ENCODE measurements at places on chromosomes 6 and 20.
A peak's percentile ranks its signal among the peaks of the same experiment; 100 is the strongest.

DNA sequence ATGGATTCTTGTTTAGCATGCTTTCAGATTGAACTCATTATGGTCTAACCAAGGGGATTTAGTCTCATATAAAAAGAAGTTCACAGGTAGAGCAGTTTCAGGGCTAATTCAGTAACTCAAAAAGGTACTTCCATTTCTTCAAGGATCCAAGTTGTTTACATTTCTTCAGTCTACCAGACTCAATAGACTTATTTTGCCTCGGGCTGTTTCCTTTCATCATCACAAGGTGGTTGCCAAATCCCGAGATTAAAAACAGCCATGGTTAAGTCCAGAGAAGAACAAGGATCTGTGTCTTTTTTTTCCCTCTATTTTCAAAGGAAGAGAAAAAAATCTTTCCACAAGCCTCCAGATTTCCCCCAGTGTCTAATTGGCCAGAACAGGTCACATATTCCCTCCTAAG is 69.8 kb upstream of the SNX9 start:
- DNase-seq, result no peak

DNA sequence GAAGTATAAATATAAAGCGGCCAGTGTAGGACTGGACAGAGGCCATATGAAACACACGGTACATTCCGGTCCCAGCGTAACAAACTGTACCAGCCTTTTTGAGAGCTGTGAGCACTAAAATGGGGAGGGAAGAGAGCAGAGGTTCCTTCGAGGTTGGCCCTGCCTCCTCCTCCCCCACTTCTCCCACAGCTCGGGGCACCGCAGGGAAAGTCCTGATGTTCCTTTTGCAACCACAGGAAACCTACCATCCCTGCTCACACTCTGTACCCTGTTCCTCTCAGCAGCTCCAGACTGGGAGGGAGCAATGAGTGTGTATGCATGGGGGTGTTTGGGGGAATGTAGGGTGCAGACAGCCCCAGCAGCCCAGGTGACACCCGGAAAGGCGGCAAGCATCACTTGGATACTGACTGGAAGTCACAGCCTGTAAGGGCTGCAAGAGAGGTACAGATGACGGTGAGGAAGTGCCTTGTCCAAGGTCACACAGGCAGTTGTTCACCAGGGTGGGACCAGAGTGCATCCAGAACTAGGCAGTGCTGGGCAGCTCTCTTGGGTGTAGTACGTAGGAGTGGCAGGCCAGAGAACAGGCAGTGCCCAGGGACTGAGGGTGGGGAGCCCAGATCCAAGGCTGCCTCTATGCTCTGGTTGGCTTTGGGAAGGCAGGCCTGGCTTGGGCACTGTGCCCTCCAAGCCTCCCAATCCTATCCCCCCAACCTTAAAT is 11.0 kb upstream of the ARMC12 start:
- DNase-seq, result no peak

DNA sequence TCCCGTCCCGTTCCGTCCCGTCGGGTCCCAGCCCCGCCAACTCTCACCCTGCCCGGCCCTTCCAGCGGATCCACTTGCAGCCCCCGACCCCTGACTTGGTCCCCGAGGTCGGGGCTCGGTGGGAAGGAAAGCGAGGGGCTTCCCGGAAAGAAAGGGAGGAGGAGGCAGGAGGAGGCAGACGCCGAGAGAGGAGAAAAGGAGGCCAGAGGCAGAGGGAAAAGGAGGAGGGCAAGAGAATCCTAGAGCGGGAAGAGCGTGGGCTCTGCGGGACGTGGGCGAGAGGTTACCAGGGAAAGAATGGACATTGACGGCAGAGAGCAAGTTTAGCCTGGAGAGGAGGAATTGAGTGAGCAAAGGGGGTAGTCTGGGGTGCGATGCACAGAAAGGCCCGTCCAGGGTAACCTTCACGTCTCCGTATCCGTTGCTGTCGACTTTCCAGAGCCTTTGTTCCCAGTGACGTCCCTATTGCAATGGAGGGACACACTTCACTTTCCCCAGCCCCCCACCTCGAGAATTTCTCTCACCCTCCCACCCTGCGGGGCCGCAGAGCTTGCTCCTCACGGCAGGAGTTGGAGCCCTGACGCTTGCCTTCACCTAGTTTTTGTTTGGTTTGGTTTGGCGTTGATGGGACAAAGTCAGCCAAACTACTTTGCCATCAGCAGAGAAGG is 477 bp upstream of the MOXD1 start:
- peak; percentile 51 for DNase-seq

- no peak for DNase-seq
These were observed 226.9 kb downstream of the TFAP2B start for GRCh38 chr6:51045548-51045947.

- DNase-seq, result no peak
These were observed 16.5 kb upstream of the NTSR1 start for GRCh38 chr20:62692176-62692575.

DNA sequence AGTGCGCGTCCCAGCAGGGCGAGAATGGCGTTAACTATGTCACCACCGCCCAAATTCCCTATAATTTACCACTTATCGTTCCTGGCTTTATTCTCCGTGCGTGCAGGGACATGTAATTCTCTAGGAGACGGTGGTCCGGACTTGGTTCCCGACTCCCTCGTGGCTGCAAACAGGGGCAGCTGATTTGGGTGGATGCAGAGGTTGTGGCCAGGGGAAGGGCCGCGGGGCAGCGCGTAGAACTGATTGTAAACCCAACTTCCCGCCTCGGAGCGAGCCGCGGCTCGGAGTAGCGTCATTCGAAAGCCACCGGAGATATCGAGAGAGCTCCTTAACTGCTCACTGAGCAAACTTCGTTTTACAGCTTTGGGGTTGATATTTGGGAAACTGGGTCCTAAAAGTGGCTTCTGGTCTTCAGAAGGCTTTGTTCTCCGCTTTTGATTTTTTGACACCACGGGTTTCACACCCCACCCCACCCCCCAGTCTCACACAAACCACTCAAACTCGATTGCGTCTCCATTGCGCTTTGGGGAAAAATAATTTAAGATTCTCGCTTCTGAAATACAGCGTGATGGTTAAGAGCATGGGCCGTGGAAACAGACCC is 17.5 kb upstream of the ZSCAN9 start:
- DNase-seq, result peak; percentile 85

- DNase-seq, result no peak
These were observed 43.7 kb upstream of the GABRR1 start for GRCh38 chr6:89260832-89261231.

DNA sequence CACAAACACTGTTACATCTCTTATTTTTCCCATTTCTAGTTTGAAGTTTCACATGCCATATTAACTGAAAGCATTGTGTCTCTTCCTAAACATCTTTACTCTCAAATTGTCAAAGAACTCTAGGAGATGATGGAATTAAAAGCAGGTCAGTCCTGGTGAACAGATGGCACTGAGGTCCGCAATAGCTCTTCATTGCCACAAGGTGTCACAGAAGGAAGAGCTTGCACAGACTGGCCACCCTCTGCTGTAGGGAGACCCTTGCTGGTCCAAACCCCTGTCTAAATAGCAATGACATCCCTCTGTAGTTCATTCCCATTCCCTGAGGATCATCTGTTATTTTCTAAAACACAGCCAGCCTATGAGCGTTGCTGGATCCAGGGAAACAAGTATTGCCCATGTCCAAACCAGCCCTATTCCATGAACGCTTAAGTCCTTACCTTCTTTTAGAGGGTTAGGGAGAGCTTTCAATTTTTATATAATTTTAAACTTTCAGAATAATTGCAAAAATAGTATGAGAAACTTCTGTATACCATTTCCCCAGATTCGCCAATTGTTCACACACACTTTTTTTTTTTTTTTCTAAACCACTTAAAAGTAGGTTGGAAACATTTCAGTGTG is 10.1 kb upstream of the HDAC2 start:
- DNase-seq, result peak; percentile 85

DNA sequence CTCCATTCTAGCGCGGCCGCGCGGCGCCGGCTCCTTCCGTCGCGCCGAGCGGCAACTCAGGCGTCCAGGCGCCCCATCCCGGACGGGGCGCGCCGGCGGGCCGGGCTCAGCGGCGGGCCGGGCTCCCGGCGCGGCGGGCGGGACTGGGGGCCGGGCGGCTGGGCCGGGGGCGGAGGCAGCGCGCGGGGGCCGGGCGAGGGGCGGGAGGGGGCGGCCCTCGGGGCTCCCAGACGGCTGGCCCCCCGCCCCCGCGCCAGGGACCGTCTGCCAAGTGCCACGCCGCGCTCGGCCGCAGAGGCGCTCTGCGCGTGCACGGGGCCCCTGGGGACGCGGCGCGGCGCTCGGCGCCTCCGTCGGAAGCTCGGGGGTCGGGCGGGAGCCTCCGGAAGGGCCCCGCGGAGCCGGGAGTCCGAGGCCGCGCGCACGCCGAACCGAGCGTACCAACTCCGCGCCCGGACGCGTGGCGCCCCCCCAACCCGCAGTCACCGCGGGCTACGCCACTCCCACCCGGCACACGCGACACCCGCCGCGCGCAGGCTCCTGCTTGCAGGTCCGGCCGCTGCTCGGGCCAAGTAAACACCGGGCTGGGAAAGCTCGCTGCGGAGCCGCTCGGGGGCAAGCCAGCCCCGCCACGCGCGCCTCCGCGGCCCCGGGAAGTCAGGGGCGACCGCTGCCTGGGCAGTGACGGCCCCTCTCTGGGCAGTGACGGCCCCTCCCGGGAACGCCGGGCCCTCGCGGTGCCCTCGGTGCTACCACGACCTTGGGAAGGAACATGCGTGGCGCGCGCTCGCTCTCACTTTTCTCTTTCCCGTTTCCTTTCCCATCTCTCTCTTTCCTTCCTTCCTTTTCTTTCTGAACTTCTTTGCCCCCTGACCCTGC is at the start of gene PREX1:
TSS of gene PREX1 (minus strand) at position 145 of the 879 bp plus-strand sequence. CDS start at position 6, 139 bp downstream.
- peak; percentile 89 for DNase-seq

GRCh38 chr20:60034231-60035110 is 76.2 kb downstream of the CDH26 start:
- no peak for DNase-seq

DNA sequence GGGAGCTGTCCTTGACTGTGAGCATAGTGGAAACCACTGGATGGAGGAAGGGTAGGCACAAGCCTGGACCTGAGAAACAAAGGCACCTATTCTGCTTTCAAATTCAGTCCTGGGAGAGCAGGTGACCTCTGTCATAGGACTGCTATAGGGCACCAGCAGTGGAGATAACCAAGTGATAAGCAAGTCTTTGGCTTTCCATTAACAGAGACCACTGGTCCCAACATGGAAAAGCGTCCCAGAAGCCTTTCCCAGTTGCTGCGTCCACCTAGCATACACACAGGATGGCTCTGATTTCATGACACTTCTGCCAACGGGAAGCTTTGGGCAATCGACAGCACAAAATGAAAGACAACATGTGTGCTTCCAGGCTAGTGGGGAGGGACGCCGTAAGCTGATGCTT is 8.9 kb downstream of the SLC22A3 start:
- no peak for DNase-seq

GRCh38 chr6:149898966-149899365 is 1.1 kb upstream of the RAET1E start:
- no peak for DNase-seq

GRCh38 chr20:50470264-50470858 is 39.8 kb upstream of the PTPN1 start:
- DNase-seq, result no peak

DNA sequence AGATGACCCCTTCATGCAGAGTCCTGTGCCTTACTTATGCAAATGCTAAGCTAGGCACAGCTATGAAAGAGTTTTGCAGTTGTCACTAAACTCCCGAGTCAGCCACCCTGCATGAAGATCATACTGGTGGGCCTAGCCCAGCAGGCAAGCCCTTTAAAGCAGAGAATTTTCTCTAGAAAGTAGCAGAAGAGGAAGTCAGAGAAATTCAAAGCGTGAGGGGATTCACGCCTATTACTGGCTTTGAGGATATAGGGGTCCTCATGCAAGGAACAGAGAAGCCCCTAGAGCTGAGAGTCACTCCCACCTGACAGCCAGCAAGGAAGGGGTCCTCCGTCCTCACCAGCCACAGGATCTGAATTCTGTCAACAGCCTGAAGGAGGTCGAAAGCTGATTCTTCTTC is 54.6 kb downstream of the MYB start:
- DNase-seq, result no peak

DNA sequence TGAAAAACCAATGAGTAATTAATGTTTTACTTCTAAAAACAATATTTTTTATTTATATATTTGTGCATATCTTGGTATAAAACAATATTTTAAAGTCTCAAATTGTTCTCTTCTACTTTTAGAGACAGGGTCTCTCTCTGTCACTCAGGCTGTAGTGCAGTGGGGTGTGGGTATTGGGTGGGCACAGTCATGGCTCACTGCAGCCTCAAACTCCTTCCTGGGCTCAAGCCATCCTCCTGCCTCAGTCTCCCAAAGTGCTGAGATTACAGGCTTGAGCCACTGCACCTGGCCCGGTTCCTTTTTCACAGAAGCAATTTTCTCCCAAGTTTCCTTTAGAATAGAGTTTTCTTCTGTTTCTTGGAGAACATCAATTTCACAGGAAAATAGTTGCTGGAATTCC is 102.8 kb downstream of the TMEM242 start:
- DNase-seq, result no peak

DNA sequence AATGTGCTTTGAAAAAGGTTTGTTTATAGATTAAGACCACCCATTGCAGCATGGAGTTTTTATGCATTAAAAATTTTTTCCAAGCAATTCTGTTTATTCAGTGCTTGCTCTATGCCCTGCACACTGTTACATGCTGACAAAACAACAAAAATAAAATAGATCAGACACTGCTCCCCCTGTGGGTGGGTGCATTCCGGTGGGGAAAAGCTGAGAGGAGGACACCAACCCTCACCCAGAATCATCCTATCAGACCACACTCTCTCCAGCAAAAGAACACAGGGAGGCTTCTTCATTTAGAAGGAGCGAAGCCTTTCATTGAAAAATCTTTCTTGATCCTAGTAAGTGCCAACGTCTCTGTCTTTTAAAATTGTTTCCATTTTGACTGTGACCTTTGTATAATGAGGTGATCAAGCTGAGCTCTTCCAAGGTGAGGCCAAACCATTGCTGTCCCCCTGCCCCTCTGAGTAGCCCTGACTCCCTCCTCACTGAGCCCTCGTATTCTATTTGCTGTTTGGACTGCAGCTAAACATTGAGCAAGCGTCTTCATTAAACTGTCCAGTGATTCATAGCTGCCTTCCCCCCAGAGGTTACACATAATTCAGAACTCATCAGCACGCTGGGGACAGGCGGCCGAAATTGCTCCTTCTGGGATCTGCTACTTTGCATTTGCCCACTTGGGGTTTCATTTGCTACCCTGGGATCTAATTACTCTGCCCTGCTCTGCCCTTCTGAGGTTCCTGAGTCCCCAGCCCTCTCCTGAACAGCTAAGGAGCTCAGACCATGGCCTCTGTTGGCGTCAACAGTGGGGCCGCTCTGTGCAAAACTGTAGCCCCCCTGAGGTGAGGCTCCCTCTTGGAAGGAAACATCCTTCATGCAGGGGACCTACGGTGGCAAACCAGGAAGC is 102.4 kb downstream of the F13A1 start:
- DNase-seq, result peak; percentile 15

- DNase-seq, result no peak
These were observed 54.3 kb downstream of the SASH1 start for GRCh38 chr6:148396926-148397325.
